ENCODE measurements at places on chromosomes 1 and 21.

- DNase-seq: no peak
Measured at GRCh38 chr1:54453022-54453421, 46.8 kb upstream of the SSBP3 start.

DNA sequence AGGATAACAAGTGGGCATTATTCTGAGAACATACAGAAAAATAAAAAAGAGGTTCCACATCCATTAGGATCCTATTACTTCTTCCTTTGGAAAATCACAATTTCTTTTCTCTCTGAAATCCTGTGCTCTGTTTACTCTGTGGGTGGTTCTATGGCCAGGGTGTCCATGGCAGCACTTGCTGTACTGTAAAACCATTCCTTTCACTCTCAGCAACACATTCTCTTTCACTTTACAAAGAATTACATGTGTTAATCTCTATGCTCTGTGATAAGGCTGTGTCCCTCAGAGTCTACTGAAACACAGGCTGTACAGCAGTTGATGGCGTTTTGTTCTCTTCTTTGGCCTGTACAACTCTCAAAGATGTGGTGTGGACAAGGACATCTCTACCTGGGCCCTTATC, 524.1 kb downstream of the PTBP2 start:
- DNase-seq: no peak

GRCh38 chr1:238281418-238281817, 390.7 kb upstream of the ZP4 start:
- peak; percentile 65 for DNase-seq

GRCh38 chr21:41868062-41868710, 11.0 kb downstream of the PRDM15 start:
- peak; percentile 53 for DNase-seq

GRCh38 chr1:50208315-50208714, 99.6 kb downstream of the ELAVL4 start:
- DNase-seq: no peak

GRCh38 chr1:172452536-172453152, 8.8 kb upstream of the PIGC start:
- no peak for DNase-seq

- DNase-seq: no peak
Measured at GRCh38 chr1:106889059-106889458, 167.4 kb upstream of the PRMT6 start.

GRCh38 chr1:114126261-114127095, 27.2 kb downstream of the SYT6 start:
- no peak for DNase-seq

- DNase-seq: peak; percentile 9
Measured at GRCh38 chr1:42385283-42385682, 4.7 kb downstream of the RIMKLA start.

DNA sequence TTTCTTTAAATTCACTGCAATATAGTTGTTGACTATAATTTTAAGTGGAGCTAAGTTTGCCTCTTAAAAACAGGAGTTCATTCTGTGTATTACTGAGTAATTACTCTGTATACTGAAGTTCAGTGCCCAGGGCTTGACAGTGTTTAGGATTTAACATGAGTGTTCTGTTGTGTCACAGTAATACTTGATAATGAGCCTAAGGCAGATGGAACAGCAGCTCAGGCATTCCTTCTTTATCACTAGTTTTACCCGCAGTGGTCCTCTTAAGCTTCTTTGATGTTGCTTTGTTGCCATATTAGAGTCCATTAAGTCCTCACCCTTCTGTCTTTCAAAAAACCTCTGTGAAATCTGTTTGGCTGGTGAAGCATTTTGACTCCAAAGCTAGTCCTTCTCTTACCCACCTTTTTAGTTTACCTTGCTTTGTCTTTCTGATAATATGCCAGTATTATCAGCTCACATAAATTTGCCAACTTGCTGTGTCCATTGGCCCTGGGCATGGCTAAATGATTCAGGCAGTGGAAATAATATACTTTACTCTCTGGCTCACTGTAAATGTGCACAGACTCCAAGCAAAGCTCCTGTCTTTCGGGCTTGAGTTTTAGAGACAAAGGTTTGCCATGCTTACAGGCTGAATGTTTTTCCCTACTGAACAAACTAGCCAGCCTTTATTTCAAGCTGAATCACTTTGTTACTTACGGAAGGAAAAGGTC, 17.7 kb downstream of the HIPK1 start:
- no peak for DNase-seq

- DNase-seq: peak; percentile 58
Measured at GRCh38 chr1:153728305-153729066, 636 bp downstream of the INTS3 start.

DNA sequence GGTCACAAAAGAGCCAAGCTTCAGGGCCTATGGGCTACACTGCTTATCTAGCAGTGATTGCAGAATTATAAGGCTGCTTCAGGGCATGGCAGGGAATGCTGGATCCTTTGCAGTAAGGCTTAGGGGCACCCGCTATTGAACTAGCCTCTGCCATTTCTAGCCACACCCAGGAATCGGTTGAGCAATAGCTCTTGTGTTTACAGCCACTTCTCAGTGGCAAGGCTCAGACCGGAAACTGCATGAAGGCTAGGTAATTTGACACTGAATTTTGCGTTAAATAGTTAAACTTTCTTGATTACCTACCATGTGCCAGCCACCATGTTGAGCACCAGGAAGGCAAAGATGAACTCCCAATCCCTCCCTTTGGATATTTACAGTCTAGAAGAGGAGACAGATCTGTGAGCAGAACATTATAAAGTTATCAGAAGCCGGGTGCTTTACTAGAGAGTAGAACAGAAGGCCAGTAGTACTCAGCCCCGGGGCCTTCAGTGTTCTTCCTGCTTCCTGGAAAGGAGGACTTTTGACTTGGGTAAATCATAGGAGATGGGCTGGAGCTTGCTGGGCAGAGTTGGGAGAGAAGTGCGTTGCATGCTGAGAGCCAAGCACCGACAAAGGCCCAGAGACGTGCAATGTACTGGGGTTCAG, 98.6 kb upstream of the LPGAT1 start:
- DNase-seq: no peak

GRCh38 chr1:219317762-219318353, 144.2 kb downstream of the LYPLAL1 start:
- DNase-seq: no peak

DNA sequence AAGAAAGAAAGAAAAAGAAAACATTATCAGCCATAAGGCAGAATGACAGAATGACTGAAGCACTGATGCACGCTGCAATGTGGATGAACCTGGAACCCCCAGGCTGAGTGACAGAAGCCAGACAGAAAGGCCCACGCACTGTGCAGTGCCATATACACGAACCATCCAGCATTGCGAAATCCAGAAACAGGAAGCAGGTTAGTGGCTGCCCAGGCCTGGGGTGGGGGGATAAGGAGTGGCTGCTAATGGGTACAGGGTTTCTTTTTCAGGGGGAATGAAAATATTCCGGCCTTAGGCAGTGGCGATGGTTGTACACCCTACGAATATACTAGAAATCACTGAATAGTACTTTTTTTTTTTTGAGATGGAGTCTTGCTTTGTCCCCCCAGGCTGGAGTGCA, 57.0 kb downstream of the CHD5 start:
- DNase-seq: no peak

DNA sequence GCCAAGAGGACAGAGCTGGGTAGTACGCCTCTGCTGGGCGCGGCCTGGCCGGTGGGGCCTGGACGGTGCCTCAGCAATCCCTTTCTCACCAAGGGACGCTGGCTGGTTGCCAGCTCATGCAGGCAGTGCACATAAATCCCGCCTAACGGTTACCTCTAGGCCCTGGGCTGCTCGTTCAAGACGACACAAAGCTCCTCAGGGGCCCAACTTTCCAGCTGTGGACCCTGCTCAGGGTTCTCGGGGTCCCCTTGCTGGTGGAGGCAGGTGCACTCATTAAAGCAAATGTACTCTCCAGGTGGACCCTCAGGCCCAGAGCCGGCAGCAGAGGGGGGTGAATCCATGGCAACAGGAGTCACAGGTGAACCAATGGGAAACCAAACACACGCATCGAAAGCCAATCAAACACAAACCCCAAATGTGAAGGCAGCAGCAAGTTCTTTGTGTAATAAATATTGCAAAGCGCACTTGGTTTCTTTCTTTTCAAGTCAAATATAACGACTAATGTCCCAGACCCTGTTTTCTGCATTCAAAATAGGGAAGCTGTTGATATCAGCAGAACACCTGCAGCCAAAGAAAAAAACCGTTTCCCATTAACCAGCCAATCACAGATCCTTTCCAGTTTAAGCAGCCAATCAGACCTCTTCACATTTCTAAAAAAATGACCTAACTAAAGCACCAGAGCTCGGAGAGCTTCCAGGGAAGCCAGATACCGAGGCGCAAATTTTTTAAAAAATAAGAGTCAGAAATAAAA, 26.1 kb upstream of the CLSTN1 start:
- no peak for DNase-seq

GRCh38 chr1:67888216-67889106, 55.2 kb upstream of the GNG12 start:
- DNase-seq: peak; percentile 91

DNA sequence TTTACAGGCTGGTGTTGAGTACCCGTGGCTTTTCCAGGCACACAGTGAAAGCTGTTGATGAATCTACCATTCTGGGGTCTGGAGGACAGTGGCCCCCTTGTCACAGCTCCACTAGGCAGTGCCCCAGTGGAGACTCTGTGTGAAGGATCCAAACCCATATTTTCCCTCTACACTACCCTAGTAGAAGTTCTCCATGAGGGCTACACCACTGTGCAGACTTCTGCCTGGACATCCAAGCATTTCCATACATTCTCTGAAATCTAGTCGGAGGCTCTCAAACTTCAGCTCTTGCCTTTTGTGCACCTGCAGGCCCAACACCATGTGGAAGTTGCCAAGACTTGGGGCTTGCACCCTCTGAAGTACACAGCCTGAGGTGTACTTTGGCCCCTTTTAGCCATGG, 227.8 kb downstream of the BACH1 start:
- DNase-seq: no peak

- DNase-seq: peak; percentile 5
Measured at GRCh38 chr1:62784509-62785365, 805 bp downstream of the ATG4C start.

DNA sequence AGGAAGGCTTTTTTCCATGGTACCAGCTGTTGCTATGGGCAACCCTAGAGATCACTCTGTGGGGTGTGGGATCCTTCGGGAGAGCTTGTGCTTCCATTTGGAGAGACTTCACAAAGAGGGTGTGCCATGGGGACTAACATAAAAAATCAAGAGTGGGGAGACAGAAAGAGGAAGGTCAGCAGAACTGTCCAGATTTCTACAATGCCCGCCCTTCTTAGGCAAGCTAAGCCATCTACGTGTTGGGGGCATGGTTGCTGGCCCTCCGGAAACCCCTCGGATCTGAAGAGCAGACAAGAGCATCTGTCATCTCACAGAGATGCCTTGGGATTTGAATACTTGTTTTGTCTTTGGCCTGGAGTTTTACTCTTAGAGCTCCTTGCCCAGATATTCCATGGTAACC, 83.9 kb upstream of the ZNF648 start:
- no peak for DNase-seq

- DNase-seq: no peak
Measured at GRCh38 chr21:43034101-43034500, 41.5 kb downstream of the CBS start.

GRCh38 chr1:183552441-183552840, 37.8 kb downstream of the NCF2 start:
- DNase-seq: no peak

DNA sequence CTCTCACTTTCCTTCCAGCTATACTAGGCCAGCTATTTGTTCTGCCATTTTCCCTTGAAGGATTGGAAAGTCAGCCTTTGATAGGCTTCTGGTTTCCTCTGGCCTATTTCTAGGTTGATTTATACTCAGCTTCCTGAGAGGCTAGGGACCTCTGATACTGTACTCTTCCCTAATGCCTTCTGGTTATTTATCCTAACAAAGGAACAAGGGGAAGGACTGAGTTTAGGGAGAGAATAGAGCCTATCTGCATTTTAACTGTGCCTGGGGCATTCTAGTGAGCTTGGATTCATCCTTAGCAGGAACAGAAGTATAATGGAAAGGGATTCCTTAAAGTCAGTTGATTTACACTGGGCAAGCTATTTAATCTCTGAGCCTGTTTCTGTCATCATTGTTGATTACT, 11.8 kb upstream of the TMEM39B start:
- DNase-seq: no peak

GRCh38 chr21:42942244-42942643, 16.8 kb upstream of the ERVH48-1 start:
- DNase-seq: no peak

DNA sequence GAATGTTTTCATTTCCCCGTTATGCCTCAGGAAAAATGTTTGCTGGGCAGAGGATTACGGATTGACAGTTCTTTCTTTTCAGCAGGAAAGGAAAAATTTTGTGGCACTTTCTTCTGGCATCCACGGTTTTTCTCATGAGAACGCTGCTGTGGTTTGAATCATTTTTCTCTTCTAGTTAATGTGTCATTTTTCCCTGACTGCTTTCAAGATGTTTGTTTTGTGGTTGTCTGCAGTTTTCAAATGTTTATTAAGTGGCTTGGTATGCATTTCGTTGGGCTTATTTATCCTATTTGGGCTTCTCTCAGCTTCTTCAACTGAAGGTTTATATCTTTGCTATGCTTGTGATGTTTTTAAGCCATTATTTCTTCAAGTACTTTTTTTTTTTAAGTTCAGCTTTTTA, 359.0 kb downstream of the RGS7 start:
- no peak for DNase-seq

- no peak for DNase-seq
Measured at GRCh38 chr1:169070958-169071357, 35.5 kb upstream of the ATP1B1 start.

DNA sequence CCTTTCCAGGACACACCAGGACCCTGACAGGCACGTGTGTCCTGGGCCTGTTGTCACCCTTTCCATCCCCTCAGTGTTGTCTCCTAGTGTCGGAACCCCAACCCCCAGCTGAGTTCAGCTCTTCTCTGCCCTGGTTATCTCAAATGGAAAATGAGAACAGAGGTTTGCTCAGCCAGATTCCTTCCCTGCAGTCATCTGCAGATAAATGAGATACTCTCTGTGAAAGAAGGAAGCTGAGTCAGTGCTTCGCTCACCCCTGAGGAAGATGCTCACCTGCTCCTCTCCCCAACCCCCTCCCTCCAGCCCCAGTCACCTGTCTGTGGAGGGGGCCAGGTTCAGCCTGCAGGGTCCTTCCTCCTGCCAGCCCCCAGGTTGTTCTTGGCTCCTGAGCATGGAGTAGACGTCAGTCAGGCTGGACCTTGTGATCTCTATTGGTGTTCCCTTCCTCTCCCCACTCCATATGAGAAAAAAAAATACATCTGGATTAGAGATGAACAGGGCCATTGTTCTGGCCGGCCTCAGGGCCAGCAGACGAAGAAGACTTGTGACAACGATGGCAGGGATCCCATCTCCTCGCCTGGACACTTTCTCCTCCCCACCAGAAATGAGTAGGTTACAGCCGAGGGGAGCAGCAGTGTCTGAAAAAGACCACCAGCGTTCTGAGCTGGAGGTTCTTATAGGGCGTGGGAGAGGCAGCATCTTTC, 20.9 kb downstream of the PHGDH start:
- DNase-seq: no peak

DNA sequence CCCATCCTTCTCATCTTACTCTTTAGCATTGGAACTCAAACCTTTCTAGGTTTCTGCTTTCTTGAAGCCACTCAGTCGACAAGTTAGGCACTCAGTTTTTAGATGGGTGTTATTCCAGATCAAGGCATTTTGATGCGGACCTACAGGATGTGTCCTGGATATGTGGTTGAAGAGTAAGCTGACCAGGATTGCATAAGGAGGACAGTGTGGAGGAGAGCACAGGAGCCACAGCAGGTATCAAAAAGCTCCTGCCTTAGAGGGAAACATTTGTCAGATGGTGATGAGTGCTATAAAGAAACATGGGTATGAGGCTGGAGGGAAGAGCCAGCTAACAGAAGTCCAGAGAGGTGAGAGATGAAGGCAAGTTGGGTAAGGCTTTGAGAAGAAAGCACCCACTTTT, 33.9 kb upstream of the OPRD1 start:
- DNase-seq: no peak

Data from fibroblast of upper back skin (primary cell).